ENCODE measurements at places on chromosomes 11 and 22.

DNA sequence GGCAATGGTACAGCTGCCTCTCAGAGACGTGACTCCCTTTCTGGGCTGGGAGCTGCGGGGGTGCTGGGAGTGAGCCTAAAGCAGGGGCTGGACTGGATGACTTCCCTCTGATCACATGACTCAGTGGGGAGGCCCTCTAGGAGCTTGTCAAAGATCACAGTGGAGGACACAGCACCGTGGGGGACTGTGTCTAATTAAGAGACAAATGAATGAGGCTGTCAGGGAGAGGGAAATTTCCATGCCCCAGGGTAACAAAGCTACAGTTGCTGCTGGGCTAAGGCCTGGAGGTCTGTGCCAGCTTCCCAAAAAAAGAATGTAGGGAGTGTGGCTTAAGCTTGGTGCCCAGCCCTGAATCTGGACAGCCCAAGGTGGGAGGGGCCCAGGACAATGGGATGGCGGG lies 262.8 kb upstream of the PLET1 start:
- DNase-seq = no peak

- DNase-seq = peak; percentile 37
Measured at GRCh38 chr11:79331203-79331901, 109.5 kb downstream of the TENM4 start.

DNA sequence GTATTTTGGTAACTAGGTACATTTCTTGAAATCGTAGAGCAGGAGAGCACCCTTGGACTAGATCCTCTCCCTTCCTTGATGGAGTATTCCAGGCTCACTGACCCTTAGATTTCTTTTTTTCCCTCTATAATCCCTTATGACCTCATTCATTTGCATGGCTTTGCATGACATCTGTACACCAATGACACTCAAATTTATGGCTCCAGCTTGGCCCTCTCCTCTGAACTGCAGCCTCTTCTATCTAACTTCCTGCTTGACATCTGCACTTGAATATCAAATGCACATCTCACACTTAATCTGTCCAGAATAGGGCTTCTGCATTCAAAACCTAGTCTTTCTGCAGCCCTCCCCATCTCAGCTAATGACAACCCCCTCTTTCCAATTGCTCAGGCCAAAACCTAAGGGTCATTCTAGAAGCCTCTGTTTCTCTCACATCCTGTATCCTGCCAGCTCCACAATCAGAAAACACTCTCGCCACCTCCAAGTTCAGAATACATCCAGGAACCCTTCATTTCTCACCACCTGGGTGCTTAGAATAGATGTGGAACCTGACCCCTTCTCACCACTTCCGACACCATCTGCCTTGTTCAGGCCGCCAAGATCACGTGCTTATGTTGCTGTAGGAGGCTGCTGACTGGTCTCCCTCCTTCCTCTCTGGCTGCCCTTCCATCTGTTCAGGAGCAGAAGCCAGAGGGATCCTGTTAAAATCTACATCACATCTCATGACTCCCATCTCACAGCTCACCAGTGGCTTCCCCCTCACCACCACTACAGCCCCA lies 138.9 kb upstream of the MTNR1B start:
- DNase-seq = peak; percentile 84

DNA sequence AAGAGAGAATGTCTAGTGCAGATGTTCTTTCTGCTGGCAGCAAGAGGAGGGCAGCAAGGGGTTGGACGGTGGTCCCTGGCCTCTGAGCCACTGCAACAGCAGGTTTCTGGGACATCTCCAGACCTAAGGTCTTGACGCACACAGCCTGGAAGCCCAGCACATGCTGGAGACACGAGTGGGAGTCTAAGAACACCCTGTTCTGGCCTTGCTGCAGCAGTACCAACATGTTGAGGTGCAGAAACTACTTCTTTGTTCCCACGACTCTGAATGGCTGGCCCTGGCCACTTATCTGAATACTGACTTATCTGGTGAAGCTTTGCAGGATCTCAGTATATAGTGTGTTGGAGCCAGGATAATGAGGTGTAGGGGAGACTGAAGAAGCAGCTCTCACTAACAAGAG lies 6.8 kb downstream of the MICAL2 start:
- DNase-seq = no peak

GRCh38 chr11:63521896-63522295 lies 14.7 kb upstream of the PLAAT4 start:
- no peak for DNase-seq

- no peak for DNase-seq
Measured at GRCh38 chr11:111586388-111586831, 15.8 kb upstream of the SIK2 start.

GRCh38 chr11:48024635-48025071 lies 44.3 kb downstream of the PTPRJ start:
- DNase-seq = peak; percentile 75

GRCh38 chr11:65425971-65426838 lies 3.6 kb downstream of the NEAT1 start:
- DNase-seq = no peak

DNA sequence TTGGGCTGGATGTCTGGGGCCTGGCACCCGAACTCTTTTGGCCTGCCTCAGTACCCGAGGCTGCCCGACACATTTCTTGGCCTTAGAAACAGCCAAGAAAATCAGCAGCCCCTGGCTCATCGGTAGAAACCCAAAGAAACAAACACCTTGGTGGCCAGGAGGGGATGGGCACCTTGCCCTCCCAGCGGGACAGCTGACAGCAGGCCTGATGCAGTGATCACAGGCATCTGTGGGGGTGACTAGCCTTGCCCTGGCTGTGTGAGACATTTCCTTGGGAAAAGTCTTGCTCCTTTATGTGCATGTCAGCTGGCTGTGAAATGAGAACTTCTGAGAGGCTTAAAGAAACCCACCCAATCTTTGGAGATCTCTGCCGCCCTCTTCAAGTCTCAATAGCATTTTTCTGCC lies 60.9 kb downstream of the SMIM38 start:
- DNase-seq = no peak

DNA sequence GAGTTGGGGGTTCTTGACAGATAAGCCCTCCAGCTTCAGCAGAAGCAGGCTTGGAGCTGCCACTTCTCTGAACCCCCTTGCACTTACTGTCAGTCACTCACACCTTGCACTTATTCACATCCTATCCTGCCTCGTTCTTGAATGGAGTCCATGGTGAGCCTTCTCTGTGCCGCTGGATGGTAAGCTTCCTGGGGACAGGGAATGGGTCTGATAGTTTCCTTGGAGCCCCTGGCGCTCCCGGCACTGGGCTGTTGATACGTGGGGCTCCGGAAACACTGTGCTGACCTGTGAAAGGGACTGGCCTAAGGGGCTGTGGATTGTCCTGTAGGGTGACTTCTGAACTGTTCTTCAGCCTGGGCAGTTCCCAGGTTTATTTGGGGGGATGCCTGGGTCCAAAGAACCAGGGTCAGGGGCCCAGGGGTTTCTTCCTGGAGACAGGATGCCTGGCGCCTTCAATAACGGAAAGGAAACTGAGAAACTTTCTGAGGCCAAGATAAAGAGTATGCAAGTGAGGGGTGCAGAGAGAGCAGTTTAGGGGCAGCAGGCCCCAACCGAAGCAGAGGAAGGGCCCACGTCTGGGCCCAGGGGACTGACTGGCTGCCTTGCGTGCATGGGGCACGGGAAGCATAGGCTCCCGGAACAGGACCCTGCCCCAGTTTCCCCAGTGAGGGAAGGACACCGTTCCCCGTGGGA lies 709 bp upstream of the ST3GAL4 start:
- no peak for DNase-seq

GRCh38 chr11:45373506-45374035 lies 87.4 kb upstream of the SYT13 start:
- DNase-seq = no peak

DNA sequence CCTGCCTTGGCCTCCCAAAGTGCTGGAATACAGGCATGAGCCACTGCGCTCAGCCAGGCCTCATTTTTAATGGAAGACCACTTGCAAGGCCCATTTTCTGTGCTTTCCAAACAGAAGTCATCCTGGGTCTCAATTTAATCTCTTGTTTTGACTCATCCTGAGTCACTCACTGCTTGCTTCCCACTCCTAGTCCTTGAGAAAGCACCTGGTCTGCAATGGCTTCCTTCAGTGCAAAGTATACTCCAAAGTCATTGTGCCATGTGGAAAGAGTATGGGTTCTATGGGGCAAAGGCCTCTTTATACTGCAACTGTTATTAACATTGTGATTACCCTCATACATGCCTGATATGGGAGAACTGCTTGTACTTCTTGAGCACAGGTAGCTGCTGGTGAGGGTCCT lies 18.3 kb upstream of the SLC5A1 start:
- no peak for DNase-seq

DNA sequence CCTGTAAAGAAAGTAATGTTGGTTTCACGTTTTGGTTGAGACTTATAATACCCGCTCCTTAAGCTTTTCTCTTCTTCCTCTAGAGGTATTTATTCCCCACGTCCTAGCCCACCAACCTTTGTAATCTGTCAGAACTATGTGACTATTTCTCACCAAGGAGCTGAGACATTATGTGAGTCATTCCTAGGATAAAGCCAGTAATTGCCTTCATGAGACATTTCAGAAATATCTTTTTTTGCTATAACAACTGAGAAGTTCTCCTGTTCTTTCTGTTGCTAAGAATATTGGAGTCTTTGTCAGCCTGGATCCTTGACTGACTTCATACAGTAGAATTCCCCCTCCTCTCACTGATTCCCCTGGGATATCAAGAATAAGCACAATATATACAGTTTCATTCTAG lies 1497.0 kb upstream of the TENM4 start:
- DNase-seq = no peak

DNA sequence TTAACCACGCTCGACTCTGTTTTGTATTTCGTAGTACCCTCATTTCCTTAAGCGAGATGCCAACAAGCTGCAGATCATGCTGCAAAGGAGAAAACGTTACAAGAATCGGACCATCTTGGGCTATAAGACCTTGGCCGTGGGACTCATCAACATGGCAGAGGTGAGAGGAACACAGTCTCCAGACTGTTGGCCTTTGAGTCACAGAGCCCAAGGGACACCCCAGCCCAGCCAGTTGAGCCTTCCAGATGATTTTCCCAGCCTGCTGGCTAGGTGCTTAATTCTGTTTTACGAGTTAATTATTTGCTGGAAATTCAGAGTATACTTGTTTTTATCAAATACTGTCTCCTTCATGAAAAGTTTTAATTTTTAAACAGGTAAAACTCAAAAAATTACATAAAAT lies 57.3 kb upstream of the RAB1B start:
- no peak for DNase-seq

DNA sequence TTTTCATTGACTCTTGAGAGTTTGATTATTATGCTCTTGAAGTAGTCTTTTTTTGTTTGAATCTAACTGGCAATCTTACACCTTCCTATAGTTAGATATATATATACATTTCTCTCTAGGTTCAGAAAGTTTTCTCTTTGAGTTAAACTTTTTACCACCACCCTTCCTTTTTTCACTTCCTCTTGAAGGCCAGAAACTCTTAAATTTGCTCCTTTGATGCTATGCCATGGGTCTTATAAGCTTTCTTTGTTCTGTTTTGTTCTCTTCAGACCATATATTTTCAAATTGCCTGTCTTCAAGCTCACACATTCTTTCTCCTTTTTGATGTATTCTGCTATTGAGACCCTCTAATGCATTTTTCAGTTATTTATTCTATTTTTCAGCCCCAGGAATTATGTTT lies 513.5 kb upstream of the CNTN5 start:
- no peak for DNase-seq

DNA sequence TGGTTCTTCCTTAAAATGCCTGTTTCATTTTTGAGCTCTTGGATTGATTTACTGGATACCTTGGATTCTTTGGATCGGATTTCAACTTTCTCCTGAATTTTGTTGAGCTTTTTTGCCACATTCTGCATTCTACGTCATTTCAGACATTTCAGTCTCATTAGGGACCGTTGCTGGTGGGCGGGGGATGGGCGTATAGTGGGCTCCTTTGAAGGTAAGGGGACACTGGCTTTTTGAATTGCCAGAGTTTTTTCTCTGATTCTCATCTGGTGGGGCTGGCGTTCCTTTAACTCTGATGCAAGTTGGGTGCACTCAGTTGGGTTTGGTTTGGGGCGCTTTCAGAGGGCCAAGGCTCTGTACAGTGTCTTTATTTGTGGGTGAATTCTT lies 216.5 kb downstream of the DYNC2H1 start:
- no peak for DNase-seq

- no peak for DNase-seq
Measured at GRCh38 chr11:2517016-2517385, 72.2 kb downstream of the KCNQ1 start.

DNA sequence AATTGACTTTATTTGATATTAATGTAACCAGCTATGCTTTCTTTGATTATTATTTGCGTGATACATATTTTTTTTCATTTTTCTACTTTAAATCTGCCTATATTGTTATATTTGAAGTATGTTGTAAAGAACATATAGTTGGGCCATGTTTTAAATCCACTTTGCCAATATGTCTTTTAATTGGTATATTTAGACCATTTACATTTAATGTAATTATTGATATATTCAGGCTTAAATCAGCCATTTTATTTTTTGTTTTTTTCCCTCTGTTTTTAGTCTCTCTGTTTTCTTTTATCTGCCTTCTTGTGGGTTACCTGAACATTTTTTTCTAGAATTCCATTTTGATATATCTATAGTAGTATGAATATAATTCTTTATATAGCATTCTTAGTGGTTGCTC lies 55.9 kb downstream of the ADAMTS15 start:
- DNase-seq = no peak

DNA sequence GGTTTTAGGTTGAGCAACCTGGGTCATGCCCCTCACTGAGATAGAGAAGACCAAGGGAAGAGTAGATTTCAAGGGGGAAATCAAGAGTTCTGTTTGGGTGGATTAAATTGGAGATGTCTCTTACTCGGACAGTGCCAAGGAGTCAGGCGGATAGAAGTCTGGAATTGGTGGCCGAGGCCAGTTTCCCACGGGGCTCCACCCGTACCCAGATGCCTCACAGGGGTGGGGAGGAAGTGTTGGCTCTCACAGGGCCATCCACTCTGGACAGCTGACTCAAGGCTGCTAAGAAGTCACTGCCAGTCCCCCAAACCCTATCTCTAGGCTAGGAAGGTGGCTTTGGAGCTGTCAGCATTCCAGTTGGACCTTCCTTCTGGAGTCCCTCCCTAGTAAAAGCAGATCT lies 79.1 kb upstream of the TIMP3 start:
- no peak for DNase-seq

GRCh38 chr11:75233754-75234172 lies 6.8 kb upstream of the TPBGL start:
- DNase-seq = no peak

- no peak for DNase-seq
Measured at GRCh38 chr11:88384004-88384668, 46.6 kb upstream of the CTSC start.

DNA sequence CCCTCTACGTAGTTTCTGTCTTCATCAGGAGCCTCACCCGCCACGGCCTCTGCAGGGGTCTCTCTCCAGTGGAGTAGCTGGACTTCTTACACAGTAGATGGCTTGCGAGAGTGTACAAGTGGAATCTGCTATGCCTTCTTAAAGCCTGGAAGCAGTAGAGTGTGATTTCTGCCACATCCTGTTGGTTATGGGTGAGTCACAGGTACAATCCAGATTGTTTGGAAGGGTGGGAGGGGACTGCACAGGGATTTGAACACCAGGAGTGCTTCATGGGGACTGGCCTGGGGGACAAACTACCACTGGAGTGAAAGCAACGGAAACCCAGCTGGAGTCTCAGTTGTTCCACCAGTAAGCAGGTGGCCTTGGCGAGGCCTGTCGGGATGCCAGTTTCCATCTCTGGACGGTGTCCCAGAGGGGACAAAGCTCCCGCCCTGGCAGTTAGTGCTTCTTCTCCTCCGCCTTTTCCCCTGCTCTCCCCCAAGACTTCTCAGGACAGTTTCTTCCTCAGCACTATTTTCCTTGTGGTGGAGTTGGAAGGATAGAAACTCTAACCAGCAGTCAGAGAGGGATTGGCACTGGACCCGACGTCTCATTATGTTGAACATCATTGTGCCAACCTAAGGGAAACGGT lies 85.0 kb upstream of the RCN1 start:
- no peak for DNase-seq

GRCh38 chr11:36019005-36019596 lies 75.2 kb downstream of the LDLRAD3 start:
- DNase-seq = no peak
